ENCODE measurements at places on chromosomes 1 and 21.

DNA sequence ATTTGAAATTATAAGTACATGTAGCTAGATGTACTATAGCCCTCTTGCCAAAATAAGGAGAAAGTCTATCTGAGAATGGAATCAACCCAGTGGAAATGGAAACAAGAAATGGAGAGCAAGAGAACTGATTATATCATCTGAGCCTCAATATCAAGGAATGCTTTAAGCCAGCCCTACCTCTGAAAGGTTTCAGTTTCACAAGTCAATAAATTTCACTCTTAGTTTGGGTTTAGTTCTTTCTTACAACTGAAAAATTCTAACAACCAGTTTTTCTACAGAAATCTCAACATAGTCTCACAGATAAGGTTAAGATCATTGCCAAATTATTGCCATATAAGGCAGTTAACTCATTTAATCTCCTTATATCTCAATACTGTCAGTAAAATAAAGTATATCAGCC lies 80.0 kb downstream of the EPS15 start:
- no peak for DNase-seq

DNA sequence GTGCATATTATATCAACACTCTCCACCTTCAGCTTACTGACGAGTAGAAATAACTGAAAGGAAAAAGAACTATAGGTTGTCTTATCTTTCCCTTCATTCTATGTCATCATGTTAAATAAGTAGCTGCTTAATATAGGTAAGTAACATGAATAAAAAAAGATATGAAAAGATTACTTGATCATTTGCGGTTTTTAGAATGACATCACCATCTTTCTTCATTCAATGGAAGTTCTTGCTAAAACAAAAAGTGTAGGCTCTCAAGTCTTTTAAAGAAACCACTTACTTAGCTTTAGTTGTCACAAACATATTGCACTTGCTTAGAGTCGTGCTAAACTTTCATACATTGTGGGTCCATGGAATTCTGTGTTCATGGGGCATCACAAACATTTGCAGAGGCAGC lies 331.1 kb upstream of the DEPDC1 start:
- DNase-seq = no peak

- no peak for DNase-seq
Measured at GRCh38 chr1:235642011-235642942, 7.3 kb downstream of the GNG4 start.

DNA sequence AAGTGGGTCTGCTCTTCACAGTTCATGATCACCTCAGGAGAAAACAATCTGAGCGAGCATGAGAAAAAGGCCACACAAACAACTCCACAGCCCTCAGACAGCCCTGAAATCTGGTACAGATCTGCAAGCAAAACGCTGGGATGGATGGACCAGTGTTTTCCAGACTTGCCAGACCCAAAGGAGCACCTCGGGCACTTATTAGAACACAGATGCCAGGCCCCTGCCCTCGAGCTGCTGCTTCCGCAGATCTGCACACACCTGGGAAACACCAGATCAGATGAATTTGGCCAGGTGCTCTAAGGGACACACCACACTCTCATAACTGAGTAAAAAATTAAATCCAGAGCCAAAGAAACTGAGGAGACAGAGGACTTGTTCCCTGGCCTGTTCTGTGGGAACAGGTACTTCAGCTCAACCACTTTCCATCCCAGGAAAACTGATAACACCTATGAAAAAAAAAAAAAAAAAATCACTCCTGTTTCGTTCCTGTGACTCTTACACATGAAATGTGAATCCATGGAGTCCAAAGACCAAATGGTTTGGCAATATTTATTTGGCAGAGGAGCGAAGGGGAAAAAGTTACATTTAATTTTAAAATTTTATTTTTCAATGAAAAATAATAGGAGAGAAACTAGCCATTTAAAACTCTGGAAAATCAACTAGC lies 202.9 kb upstream of the ESRRG start:
- no peak for DNase-seq

GRCh38 chr1:93692026-93692425 lies 10.4 kb upstream of the BCAR3 start:
- DNase-seq = peak; percentile 20

GRCh38 chr1:55051621-55052020 lies 12.3 kb downstream of the PCSK9 start:
- DNase-seq = no peak

- DNase-seq = no peak
Measured at GRCh38 chr1:67705735-67706453, 20.9 kb downstream of the GADD45A start.

GRCh38 chr1:226643611-226644540 lies 95.2 kb downstream of the ITPKB start:
- peak; percentile 77 for DNase-seq

DNA sequence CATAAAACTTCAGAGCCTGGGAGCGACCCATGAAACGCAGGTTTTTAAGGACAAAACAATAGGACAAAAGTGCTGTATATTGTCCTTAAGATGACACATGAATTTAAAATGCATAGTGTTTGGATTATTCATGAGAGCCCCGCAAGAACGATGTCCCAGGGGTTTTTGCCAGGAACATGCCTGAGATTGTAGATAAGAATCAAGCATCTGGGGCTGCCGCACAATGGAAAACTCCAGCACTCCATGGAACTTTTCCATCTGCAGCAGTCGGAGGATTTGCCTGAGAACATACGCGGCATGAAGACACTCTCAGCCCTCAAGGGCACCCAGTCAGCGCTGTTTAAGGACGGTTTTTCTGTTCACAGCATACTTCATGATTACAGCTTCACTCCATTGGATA lies 5.3 kb upstream of the ERG start:
- DNase-seq = no peak

DNA sequence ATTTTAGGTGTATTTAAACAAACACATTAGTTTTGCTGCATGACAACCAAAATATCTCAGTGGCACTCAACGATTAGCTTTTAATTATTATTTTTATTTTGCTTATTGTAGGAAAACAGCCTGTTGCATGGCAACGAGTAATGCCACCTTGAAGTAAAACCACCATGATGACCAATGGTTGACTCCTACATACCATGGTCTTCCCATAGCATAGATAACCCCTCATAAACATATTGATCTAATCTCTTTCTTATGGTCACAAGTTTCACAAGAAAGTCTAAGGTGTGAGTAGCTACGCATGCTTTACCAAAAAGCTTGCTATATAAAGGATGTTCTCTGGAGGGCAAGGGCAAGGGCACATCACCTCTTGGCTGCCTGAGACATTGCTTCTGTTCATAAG lies 61.5 kb upstream of the PTBP2 start:
- no peak for DNase-seq

GRCh38 chr1:121443001-121443540 lies 258.3 kb downstream of the SRGAP2C start:
- no peak for DNase-seq

DNA sequence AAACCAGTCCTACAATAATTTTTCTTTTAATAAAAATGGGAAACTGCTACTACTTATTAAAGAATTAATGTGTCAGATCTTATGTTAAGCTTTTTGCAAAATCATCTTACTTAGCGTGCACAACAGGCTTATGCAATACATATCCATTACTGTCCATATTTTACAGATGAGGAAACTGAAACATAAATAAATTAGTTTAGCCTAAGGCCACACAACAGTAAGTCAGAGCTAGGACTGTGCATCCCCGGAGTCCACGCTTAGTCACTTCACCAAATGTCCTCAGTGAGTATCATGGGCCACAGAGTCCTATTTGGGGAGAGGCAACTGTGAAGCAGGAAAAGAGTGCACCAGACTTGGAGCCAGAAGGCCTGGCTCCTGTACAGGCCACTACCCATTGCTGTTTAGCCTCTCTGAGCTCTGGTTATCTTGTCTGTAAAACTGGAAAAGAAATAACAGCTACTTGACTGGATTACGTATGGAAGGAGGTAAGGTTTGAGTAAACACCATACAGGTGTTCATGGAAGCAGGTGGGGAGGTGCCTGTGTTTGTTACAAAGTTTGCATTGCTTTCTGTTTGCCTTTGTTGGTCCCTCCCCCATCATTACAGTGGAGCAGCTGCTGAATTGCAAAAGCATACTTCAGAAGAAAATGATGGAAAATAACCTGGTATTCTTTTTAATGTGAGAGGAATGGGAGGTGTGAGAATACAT lies 192.8 kb downstream of the FCRL5 start:
- DNase-seq = no peak

DNA sequence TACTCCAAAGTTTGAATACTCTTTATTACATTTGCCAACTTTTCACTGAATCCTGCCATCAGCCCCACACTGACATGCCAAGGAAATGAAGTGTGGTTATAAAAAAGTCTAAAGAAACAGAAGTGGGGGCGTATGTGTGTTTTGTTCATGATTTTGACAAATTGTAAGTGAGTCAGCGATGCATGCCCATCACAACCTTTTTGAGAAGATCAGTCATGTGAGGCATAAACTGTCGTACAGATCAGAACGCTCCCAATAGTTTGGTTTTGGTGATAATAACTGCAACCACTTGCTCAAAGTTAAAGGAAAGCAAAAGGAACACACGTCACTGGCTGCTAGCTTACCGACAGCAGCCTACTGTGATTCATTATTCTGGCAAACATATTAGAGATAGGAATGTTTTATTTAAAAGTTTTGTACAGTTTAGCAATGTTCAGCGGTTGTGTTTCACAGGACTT lies 95.6 kb downstream of the RGS2 start:
- peak; percentile 8 for DNase-seq

GRCh38 chr21:32306021-32306780 lies 7.5 kb downstream of the MRAP start:
- no peak for DNase-seq

- no peak for DNase-seq
Measured at GRCh38 chr1:178997428-178997827, 28.3 kb upstream of the FAM20B start.

DNA sequence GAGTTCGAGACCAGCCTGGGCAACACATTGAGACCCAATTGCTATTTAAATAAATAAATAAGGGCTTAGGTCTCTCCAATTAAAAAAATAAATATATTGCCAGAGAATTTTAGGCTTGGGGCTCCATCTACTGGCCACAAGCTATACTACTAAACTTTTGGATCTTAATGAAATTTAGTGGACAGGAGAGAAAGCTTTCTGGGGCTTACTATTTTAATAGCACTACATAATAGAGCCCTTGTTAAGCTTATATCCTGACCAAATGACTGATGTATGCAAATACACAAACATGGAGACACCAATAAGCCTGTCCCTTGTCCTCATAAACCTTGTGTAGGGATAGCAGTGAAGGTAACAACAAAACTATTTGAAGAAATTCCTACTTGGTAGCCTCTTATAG lies 18.4 kb downstream of the CCT3 start:
- no peak for DNase-seq

GRCh38 chr1:52546852-52547251 lies 6.0 kb downstream of the TUT4 start:
- DNase-seq = no peak

- DNase-seq = no peak
Measured at GRCh38 chr1:59105548-59106507, 191.1 kb upstream of the FGGY start.

DNA sequence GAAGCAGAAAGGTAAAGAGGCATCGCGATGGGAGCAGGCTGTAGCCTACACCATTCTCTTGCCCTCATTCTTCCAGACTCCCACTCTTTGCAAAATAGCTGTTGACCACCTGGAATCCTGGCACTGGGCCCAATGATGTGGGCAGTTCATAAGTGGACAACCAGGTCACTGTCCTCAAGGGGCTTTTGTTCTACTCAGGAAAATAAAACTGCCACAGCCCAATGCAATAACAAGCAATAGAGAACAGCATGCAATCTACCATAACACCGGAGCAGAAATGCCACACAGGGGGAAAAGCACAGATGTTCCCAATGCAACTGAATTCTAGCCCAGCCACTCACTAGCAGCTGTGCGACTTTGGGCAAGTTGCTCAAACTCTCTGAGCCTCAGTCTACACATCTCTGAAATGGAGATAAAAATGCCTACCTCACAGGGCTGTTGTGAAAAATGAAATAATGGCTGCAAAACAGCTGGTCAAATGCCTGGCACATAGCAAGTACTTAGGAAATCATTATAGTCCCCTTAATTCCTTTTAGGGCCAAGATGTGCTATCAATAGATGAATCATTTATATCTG lies 56.7 kb downstream of the NENF start:
- DNase-seq = no peak

GRCh38 chr21:42731264-42732032 lies 78.0 kb downstream of the PDE9A start:
- no peak for DNase-seq

DNA sequence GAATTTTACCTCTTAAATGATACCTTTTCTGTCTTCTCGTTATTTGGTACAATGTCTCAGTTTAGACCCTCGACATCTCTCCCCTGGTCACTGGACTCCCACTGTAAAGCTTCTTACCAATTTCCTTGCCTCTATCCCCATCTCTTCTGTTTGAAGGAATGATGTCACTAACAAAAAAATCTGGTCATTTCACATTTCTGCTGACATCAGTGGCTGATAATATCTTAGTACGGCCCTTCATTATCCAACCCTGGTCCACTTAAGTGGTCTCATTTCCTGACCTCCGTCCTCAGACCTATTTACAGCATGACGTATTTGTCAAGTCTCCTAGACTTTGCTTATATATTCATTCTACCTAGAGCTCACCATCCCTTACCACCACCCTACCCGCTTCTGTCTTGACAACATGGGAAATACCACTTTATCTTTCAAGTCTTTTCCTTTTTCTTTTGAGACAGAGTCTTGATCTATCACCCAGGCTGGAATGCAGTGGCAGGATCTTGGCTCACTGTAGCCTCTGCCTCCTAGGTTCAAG lies 60.9 kb downstream of the C1orf21 start:
- no peak for DNase-seq

GRCh38 chr1:36769886-36770830 lies 264.2 kb downstream of the GRIK3 start:
- DNase-seq = no peak

GRCh38 chr1:4529446-4530165 lies 124.8 kb upstream of the AJAP1 start:
- no peak for DNase-seq

All from GDM1 (cell line).